ENCODE measurements at places on chromosomes 1 and 21. TPM values are rescaled to one million over a fixed set of nuclear protein-coding genes. Genes with fewer than 3 reads are reported as not detected.

Gene CFAP45
- 4.4 TPM for polyA plus RNA-seq

Gene CLCA4
- not detected for polyA plus RNA-seq

Gene OR2T2
- not detected for polyA plus RNA-seq

Gene CDC42BPA
- polyA plus RNA-seq = 40.8 TPM

Gene IBA57
- polyA plus RNA-seq = 5.8 TPM

Gene LYPLA2
- 60.2 TPM for polyA plus RNA-seq

DNA sequence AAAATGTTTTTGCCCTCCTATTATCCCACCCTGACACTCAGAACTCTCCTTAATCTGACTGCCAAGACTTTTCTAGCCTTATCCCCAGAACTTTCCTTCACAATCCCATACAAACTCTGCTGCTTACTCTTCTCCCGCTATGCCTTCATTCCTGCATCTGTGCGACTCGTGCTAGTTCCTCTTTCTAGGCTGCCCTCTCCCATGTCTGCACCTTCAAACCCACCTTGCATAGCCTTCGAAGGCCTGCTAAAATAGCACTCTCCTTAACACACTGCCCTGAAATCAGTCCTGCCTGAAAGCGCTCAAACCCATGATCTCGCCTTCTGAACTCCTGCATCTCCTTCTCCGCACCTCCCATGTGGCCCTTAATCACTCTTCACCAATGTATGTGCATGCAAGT lies 2.5 kb upstream of the NCF2 start:
- no peak for DNase-seq

DNA sequence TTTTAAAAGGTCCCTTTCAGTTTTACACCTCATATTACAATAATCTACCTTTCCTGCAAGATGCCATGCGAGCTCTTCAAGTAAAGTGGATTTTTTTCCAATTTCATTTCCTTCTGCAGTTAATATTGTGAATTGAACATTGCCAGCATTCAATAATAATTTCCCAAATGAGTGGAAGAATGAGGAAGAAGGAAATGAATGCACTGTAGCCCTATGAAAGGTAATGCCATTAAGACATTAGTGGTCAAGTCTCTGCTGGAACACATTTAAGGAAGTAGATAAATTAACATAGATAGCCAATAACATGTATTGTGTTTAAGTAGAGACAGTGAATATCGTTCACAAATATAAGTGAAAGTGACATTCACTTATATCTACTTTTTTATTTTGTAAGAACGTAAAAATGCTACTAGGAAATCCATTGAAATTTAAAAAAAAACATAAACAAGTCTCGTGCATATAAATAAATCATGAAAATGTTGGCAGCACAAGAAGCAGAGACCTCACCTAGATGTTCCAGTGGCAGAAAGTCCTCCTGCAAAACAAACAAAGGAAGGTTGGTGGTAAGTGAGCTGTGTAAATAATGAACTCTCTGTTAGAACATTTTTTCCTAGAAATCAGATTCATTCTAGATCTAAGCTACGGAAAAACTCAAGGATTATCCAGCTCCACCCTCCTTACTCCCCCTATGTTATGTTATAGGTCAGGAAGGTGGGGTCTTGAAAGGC lies 17.7 kb downstream of the FCRL3 start:
- no peak for DNase-seq

GRCh38 chr1:42971841-42972291 lies 13.2 kb upstream of the SLC2A1 start:
- no peak for DNase-seq

DNA sequence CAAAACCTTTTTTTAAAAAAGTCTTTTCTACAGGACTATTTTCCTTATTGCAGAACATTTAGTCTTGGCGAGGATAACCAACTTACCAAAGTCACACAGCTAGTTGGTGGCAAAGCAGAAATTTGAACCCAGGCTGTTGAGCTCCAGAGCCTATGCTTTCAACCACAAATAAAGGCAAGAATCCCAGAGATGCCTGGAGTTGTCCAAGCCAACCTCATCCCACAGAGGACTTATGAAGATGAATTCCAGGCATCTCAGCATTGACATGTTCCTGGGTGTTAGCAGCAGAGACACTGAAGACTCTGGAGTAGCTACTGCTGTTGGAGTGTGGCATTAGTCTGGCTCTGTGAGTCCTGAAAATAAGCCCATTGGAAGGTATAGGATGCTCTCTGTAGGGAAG lies 287.6 kb upstream of the C1orf105 start:
- no peak for DNase-seq

DNA sequence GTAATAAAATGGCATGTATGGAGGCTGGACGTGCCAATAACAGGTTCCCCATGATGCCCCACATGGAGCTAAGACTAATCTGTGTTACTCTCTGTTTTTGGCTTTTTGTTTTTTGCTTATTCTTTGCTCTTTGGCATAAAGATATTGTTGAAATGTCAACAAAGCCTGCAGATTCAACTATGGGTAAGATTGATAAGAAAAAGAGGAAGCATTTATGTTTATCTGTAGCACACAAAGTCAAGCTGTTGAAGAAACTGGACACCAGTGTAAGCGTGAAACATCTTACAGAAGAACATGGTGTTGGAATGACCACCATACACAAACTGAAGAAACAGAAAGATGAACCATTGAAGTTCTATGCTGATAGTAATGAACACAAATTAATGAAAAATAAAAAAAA lies 402.7 kb downstream of the LTN1 start:
- no peak for DNase-seq

DNA sequence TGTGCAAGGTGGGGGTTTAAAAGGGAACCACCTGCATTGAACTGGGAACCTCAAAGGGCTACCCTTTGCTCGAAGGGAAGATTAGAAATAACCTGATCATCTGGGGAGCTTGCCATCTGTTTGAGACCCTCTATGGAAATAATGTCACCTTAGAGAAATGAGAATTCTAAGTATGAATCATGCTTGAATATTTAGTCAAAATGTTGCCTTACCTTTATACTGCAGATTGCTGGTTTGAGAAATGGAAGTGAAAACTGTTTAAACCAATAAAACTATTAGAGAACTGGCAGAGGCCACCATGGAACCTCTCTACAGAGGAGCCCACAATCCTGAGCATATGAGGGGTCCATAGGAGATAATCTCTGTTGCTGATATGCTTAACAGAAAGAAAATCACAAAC lies 131.2 kb upstream of the FAM78B start:
- no peak for DNase-seq

- no peak for DNase-seq
Observed at GRCh38 chr1:227748496-227749182, 13.4 kb downstream of the SNAP47 start.

DNA sequence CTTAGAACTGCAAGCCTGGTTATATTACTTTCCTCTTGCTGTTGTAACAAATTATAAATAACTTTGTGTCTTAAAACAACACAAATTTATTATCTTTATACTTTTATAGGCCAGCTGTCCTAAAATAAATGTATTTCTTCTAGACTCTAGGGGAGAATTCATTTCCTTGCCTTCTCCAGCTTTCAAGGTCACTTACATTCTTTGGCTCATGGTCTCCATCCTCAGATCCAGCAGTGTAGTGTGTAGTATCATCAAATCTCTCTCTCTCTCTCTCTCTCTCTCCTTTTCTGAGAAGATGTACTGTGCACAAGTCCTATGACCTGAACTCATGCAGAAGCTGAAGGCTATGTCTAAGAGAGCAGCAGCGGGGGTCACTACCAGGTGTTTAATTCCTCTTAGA lies 1510.6 kb downstream of the MRPL39 start:
- DNase-seq = no peak
